ENCODE measurements at places on chromosomes 11 and 22.

- DNase-seq, result no peak
Observed at GRCh38 chr11:131880316-131880715, 509.9 kb downstream of the NTM start.

DNA sequence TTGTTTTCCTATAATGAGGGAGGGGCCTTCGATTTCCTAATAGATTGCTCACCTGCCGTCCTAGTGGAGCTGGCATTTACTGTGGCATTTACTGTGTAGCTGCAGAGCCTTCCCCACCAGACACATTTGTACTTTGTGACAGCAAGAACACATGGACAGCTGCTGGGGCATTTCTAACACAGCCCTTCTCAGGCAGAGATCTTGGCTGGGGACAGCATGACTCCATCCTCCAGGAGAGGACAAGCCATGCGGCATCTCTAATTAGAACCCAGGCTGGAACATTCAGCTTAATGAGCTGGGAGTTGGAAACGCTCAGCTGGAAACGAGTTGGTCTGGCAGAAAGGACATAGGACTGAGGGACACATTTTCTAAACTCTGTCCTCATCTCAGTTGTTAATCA, 887.5 kb downstream of the NTM start:
- DNase-seq, result no peak

- DNase-seq, result no peak
Observed at GRCh38 chr11:57645689-57646085, 4.0 kb downstream of the YPEL4 start.

- DNase-seq, result peak; percentile 46
Observed at GRCh38 chr11:27701355-27702105, 1.3 kb upstream of the BDNF start.

- DNase-seq, result peak; percentile 52
Observed at GRCh38 chr11:33542921-33543320, 157.7 kb downstream of the C11orf91 start.

DNA sequence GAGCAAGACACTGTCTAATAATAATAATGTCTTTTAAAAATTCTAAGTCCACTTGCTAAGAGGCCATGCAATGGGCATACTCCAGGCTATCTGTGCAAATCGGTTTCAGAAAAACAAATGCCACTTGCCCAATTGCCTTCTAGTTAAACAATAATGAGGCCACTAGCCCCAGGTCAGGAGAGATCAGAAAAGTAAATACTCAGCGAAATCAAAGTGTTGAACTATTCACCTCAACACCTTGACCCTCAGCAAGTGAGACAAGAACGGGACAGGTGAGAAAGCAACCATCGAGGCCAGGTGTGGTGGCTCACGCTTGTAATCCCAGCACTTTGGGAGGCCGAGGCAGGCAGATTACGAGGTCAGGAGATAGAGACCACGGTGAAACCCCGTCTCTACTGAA, 72.3 kb upstream of the SYN3 start:
- DNase-seq, result no peak

- no peak for DNase-seq
Observed at GRCh38 chr22:40050258-40050657, 55.5 kb downstream of the FAM83F start.

GRCh38 chr11:126804363-126804762, 196.2 kb downstream of the KIRREL3 start:
- no peak for DNase-seq

GRCh38 chr11:19307498-19307897, 66.8 kb upstream of the E2F8 start:
- no peak for DNase-seq

DNA sequence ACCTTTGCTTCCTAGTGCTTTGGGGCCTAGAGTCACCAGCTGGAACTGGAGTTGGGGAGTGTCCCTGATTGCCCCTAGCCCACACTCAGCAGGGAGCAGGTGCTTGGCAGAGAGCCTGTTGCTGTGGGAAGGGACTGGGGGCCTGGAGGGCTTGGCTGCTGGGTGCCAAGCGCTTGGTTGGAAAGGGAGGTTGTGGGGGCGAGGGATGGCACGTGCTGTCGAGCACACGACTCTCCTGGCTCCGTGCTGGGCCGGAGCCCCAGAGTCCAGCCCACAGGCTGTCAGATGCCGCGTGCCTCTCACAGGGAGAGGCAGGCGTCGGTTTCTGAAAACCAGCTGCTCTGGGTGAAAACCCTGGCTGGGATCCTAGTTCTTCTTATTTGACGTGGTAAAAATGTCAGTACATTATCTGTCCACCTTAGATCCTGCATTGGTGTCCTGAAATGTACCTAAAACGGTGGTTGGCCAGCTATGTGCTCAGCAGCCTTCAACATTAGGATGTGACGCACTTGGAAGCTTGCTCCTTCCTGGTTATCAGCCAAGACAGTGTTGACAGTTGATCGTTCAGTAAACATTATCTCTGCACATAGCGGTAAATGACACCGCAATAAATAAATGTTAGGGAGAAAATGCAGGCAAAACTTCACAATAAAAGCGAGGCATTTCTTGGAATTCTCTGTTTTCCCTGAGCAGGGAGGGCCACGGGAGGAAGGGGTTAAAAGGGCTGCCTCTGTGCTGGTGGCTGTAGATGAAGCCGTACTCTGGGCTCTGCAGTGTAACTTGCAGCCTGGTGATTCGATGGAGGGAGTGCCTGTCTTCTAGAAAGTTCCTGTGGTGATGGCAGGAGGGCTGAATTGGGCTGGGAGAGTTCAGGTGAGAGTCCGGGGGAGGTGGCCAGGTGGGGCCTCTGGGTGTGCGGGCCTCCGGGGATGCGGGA, 29.2 kb downstream of the GRAMD4 start:
- DNase-seq, result peak; percentile 69

DNA sequence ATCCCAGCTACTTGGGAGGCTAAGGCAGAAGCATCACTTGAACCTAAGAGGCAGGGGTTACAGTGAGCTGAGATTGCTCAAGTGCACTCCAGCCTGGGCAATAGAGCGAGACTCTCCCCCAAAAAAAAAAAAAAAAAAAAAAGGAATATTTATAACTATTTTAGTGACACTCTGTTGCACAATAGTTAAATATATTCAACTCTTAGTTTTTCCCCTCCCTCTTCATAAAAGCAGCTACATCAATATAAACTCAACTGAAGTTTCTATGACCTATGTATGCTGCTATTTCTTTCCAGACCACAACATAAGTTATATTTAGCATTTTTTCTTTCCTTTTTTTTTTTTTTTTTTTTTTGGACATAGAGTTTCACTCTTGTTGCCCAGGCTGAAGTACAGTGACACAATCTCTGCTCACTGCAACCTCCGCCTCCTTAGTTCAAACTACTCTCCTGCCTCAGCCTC, 19.2 kb downstream of the CELF1 start:
- DNase-seq, result peak; percentile 81

- no peak for DNase-seq
Observed at GRCh38 chr11:33320814-33321330, 63.7 kb downstream of the HIPK3 start.

GRCh38 chr11:13433437-13433836, 29.6 kb downstream of the BTBD10 start:
- DNase-seq, result no peak

GRCh38 chr11:10385696-10386095, 69.4 kb upstream of the AMPD3 start:
- peak; percentile 86 for DNase-seq

GRCh38 chr11:64222651-64223000, 3.4 kb downstream of the TRPT1 start:
- no peak for DNase-seq

DNA sequence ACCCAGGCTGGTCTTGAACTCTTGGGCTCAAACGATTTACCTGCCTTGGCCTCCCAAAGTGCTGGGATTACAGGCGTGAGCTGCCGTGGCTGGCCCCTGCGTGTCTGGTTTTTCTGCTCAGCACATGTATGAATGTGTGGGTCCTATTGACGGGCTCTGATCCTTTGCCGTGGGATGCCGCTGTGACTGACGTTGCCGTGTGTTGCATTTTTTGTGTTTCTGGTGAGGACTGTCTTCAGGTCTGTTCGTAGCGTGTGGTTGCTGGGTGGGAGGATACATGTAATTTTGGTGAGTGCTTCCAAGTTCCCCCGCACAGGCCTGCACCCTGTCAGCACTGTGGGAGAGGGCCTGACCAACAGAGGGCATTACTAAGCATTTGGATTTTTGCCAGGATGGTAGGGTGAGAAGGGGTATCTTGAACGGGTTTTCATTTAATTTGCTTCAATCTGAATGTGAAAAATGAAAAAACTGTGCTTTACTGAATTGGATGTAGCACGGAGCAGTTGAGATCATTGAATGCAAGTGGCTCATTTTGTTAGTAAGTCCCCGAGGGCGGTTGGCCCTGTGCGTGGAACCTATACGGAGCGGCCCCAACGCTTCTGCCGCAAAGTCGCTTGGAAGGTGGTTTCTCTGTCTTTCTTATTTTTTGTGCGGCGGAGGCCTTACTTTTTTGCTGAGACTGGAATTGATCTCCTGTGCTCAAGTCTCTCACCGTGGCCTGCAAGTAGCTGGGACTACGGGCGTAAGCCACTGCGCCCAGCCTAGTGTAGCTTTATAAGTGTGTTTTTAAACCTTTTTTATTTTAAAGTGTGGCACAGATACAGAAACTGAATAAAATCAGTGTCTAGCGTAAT, 8.2 kb downstream of the ZBED4 start:
- peak; percentile 58 for DNase-seq

- DNase-seq, result no peak
Observed at GRCh38 chr22:37672206-37672919, 3.1 kb upstream of the LGALS1 start.

DNA sequence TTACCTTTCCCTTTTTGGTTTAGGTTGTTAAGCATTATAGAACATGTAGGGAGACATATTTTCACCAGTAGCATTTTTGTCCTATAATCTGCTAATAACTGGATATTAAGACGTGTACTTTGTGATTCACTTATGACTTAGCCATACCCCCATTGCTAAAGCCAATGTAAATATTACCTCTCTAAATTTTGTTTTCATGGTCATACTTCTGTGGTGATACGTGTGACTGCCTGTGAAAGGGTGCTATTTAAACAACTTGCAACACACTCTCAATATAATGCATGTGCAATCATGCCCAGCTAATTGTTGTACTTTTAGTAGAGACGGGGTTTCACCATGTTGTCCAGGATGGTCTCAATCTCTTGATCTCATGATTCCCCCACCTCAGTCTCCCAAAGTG, 36.2 kb upstream of the PAK1 start:
- no peak for DNase-seq

DNA sequence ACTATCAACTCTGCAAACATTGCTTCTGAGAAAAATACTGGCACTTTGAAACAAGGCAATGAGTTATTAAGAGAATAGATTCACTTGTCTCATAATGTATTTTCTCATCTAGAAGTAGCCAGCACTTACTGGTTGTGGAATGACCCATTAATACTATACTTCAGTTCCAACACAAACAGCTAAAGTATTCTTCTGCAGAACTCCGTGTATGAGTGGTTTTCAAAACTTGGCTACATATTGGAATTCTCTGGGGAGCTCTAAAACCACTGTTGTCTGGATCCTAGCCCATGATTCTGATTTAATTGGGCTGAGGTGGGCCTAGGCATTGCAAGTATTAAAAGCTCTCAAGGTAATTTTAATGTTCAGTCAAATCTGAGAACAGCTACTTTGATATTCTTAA, 1416.4 kb upstream of the RAG2 start:
- peak; percentile 8 for DNase-seq
